ENCODE measurements at places on chromosomes 7 and 10.

DNA sequence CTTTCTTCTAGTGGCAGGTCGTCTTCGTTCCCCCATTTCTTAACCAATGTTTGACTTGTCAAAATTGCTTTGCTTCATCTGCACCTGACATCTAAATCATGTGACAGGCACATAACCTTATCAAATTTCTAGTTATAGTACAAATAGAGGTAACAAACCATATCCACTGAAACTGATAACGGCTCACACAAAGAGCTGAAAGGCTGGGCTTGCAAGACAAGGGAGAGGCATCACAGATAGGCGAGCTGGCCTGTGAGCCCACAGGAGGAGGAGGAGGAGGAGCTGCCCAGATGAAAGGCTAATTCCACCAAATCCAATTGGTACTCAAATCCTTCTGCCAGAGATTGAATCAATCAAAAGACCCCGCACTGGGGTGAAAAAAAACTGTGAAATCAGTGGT, 80.2 kb upstream of the NEBL start:
- DNase-seq, result no peak

DNA sequence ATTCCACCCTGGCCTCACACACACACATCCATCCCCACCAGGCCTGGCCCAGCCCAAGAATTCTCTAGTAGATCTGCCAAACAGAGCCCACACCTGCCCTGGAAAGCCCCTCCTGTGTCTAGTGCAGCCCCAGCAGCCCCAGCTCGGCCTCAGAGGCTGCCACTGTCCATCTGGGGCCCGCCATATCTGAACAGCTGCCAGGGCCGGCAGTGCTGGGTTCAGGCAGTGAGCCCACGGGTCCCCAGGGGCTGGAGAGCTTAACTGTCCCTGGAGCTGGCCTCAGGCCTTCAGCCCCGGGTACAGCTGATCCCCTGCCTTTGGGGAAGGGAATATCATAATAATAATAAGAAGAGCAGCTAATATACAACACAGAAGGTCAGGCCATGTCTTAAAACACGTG, 574 bp downstream of the MYL10 start:
- no peak for DNase-seq

DNA sequence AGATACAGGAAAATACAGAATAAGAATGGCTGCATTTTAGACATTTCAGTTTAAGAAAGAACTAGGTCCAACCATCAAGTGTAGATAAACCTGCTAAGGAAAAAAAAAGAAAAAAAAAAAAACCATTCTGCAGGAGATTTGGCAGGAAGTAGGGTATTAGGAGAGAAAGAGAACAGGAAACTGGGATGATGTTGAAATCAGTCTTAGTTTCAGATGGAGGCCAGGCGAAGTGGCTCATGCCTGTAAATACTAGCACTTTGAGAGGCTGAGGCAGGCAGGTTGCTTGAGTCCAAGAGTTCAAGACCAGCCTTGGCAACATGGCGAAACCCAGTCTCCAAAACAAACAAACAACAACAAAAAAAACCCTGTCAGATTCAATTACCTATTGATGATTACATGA, 120.2 kb downstream of the RAB11FIP2 start:
- DNase-seq, result no peak

DNA sequence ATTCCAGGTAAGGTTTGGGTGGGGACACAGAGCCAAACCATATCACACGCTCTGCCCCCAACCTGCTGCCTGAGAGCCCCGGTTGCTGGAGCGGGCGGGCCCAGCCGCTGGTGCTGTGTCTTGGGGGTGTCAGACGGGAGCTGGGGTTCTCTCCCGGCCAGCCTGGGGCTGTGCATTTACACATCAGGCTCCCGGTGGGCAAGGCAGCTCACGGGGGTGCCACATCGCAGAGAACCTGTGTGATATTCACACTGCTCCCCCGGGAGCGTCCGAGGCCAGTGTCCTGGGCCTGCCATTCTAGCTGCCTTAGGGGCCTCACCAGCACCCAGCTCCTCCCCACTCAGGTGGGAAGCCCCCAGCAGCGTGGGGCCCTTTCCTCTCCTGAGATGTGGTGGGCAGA, 35.6 kb upstream of the ADGRA1 start:
- no peak for DNase-seq

DNA sequence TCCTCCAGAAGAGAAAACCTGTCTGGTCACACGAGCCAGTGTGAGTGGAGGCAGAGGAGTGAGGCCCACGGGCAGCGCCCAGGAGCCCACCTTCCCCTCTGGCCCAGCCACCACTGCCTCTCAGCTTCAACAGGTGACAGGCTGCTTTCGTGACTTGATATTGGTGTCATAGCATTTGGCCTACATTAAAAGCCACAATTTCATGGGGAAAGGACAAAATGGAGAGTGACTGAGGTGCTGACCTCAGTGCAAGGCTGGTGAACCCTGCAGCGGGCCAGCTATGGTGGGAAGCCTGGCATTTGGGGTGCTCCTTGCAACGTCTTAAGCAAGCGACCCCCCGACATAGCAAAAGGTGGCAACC, 21.3 kb downstream of the ECHDC3 start:
- no peak for DNase-seq

- DNase-seq, result no peak
Measured at GRCh38 chr10:83934062-83934461, 205.2 kb upstream of the GHITM start.

DNA sequence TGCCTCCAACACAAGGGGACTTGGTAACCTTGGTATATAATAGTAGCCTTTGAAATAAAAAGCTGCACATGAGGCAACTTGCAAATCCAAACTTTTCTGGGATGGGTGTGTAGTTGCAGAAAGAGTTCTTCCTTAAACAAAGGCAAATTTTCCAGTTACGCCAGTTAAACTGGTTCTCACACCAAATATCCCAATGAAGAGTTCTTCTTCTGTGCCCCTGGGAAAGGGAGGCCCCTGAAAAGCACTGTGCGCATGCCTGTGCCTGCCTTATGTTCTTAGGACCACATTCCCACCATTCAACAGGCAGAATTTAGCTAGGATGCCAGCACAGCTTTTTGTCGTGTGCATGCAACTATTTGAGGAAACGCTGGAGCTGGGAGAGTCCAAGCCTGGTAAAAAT, 164.8 kb upstream of the SLC25A13 start:
- no peak for DNase-seq

GRCh38 chr7:151575410-151575809, 55.7 kb upstream of the RHEB start:
- DNase-seq, result no peak

- DNase-seq, result no peak
Measured at GRCh38 chr10:69208761-69209160, 11.4 kb upstream of the HKDC1 start.

DNA sequence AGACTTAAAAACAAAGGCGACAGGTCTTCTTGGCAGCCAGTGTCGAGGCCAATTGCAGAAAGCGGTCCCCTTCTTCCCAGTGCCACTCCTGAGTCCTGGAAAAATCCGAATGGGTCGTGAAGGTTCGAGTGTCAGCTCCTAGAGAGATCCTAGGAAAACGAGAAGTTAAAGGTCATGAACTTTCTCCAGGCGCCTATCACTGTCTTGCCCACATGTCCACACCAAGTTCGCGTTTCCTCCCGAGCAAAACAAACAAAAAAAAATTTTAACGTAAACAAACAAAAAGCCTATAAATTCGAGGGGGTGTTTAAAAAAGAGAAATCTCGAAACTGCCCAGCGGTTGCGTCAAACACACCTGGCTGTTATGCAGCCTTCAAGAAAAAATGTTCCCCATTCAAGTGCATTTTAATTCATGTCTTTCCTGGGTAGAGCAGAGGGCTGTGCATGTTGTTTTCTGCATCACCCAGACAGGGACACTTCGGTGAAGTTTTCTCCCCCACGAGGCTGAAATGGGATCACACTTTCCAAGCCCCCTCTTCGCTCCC, 1.5 kb downstream of the ARHGAP21 start:
- no peak for DNase-seq

DNA sequence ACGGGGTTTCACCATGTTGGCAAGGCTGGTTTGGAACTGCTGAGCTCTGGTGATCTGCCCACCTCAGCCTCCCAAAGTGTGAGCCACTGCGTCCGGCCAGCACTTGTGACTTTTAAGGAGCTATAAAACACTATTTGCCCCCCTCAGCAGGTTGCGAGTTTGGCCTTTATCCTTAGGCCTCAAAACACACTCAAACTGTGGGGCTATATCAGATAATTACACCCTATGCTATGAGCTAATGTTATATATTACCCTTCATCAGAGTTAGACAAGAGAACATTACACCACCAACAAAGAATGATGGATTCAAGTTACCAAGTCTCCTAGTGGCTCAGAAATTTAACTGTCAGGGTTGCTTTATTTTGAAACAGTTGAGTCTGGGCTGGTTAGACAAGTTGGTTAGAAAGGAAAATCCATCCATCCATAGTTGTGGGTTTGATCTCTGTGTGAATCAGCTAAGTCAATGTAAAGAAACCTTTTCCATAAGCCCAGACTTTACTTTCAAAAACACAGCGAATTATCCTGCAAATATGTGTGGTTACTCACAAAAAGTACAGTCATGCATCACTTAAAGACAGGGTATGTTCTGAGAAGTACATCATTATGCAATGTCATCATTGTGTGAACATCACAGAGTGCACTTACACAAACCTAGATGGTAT, 115.8 kb downstream of the SEMA3D start:
- no peak for DNase-seq

DNA sequence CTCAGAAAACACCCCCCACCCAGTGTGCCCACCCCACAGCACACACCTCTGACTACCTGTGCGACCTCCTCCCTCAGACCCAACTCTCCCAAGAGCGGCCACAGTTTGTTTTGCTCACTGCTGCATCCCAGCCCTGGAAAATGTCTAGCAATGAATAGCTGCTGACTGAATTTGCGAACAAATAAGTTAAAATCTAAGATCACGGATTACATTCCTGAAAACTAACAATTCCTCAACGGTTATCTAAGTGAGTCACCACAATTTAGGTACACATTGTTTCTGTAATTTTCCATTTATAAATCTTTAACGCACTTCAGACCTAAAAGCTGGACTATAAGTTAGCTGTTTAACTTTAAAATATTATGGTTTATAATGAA, 235.2 kb downstream of the ZMYND11 start:
- DNase-seq, result no peak

DNA sequence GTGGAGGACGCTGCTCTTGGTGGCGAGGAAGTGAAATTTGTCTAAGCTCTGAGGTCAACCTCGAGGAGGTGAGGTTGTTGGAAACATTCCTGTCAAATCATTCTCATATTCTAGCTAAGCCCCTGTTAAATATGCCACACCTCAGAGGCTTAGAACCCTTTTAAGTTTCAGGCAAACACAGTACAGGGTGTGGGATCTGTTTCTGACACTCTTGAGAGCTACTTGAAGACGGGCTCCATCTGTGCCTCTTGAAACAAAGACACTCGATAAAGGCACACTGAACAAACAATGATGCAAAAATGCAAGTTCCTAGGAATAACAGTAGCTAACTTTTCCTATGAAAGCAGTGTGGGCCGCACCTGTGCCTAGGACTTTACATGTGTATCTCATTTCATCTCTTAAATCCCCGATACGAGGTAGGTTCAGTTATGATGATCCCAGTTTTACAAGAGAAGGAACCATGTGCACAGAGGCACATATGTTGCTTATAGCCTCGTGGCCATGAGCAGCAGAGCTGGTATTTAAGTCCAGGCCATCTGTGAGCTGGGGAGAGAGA, 299.2 kb downstream of the CCDC3 start:
- no peak for DNase-seq

GRCh38 chr10:3053155-3053554, 14.2 kb upstream of the PFKP start:
- DNase-seq, result no peak

GRCh38 chr7:66187905-66188304, 17.2 kb upstream of the TPST1 start:
- no peak for DNase-seq

GRCh38 chr7:78254726-78255055, 456.1 kb downstream of the PHTF2 start:
- DNase-seq, result no peak

GRCh38 chr7:114649689-114650088, 235.1 kb downstream of the FOXP2 start:
- DNase-seq, result no peak

- no peak for DNase-seq
Measured at GRCh38 chr7:50339990-50340500, 35.5 kb downstream of the IKZF1 start.

DNA sequence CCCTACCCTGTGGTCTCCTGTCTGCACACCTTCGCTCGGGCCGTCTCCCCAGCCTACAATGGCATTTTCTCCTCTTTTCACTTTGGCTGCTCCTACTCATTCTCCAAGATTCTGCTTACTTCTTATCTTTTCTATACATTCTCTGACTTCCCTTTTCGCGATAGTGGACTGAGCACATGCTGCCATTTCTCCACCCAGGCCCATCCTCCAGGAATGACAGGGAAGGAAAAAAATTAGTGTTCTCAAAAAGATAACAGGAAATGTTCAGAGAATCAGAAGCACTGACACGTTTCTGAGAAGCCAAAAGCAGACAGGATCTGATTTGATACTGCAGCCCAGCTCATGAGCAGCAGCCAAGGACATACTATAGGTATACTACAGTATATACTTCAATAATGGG, 6.4 kb upstream of the ANXA11 start:
- DNase-seq, result no peak

DNA sequence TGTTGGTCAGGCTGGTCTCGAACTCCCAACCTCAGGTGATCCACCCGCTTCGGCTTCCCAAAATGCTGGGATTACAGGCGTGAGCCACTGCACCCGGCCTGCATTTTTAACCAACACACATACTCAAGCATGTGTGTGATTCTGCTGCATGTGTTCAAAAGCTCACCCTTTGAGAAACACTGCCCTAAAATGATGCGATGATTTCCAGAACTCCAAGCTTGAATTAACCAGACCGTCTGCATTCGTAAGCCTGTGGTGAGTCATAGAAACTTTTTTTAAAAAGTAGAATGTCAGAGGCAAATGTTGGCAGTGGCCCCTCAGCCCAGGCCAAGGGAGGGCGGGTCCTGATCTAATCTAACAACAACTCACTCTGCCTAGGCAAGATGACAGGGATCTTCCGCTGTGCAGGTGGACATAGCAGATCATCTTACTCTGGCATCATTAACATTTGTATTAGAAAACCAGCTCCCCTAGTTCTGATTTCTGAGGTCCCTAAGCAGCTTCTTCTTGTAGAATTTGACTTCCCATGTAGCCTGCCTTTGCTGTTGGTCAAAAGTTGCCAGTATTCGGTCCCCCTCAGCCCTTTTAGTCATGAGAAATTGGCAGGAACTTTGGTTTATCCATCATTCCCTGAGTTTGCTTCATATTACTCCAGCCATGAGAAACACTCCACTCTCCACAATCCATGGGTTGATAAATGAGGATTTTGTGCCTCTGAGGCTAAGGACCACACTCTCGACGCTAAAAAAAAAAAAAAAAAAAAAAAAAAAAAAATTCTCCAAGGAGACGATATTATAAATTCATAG, 190.4 kb downstream of the SKIDA1 start:
- no peak for DNase-seq

GRCh38 chr7:42869131-42870020, 42.5 kb downstream of the C7orf25 start:
- DNase-seq, result no peak

DNA sequence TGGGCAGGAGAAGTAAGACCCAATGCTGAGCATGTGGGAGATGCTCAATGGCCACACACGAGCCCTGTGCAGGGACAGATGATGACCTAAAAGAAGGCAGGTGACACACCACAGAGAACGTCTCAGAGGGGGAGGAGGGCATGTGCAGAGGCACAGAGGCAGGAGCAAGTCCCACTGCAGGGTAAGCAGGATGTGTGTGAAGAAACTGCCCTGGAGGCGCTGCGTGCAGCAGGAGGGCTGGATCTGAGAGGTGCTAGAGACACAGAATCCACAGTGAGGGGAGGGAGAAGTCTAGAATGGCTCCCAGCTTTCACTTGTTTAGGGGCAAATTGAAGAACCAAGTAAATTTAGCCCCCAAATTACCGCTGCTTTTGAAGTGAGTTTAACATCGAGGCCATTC, 14.9 kb downstream of the DYDC2 start:
- no peak for DNase-seq
